ENCODE measurements at places on chromosomes 5 and 9. TPM values are rescaled to one million over a fixed set of nuclear protein-coding genes. Genes with fewer than 3 reads are reported as not detected.
A peak's percentile ranks its signal among the peaks of the same experiment; 100 is the strongest.

DNA sequence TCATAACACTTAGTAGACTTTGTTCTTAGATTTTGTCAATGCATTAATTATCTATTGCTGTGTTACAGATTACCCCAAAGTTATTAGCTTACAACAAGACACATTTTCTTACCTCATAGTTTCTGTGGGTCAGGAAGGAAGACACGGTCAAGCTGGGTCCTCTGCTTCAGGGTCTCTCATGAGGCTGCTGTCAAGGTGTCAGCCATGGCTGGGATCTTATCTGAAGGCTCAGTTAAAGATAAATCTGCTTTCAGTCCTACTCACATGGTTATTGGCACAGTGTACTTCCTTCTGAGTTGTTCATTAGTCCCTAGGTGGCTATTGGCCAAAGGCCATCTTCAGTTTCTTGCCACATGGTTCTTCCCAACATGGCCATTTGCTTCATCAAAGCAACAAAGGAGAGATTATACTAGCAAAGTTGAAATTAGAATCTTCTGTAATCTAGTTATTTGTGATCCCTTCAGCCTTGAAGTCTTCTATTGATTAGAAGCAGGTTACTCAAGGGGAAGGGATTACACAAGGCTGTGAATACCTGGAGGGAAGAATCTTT is 25.2 kb downstream of the TDRD7 start:
- no peak for DNase-seq

DNA sequence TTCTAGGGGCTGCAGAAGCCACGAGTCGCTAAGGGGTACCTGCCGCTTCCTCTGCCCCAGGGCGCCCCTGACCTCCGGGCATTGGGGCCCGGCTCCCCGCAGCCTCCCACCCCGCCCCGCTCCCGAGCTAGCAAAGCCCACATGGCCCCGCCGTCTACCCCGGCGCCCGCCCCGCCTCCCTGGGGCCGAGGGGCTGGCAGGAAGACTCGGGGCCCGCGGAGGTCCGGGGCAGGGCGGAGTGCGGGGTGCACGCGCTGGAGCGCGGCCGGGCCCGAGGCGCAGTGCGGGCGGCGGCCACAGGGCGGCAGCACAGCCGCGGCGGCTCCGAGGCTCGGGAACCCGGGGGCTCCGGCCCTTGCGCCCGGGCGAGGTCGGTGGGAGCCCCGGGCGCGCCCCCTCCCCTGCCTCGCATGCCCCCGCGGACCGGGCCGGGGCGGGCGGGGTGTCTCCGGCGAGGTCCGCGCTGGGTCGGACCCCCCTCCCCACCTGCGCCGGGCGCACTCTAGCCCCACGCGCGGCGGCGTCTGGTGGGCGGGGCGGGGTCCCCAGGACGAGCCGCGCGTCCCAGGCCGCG is 6.7 kb downstream of the NRARP start:
- DNase-seq, result no peak

DNA sequence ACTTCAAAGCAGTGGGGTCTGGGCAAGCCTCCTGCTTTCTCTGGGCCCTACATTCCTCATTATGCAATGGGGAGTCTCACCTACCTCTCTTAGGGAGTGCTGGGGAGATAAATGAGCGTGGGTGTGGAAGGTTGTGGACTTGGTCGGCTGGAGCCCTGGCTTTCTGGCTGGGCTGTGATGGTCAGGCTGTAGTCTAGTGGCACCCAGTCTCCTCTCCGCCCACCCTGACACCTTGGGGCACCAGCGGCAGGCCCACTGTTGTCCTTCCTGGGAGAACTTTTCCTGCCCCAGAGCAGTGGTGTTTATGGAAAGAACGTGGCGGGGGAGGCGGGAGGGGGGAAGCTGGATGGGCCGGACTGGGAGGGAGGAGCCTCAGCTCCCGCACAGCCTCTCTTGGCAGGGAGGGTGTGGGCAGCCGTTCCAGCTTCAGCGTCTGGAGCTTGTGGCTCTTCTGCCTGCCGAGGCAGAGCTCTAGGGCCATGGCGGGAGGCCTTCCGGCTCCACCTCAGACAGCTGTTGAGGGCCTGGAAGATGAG is 4.1 kb downstream of the PTGS1 start:
- DNase-seq, result peak; percentile 51

The NUTM2G gene
- total RNA-seq, result not detected

DNA sequence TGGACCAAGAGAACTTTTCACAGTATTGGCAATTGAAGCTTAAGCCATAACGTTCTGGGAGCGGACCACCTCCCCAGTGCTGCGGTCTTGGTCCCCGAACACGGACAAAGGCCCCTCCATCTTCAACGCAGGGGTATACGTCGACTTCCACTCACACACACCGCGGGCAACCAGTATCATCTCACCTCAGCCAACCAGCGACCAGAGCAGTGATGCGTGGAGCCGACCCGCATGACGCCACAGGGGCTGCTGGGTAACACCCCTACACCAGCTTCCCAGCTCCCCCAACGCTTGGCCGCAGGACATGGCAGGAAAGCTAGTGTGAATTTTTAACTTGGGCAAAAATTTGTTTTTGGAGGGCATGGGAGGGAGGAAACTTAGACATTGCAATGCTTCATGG is 77.3 kb upstream of the PLCXD3 start:
- DNase-seq, result no peak

GRCh38 chr5:39420482-39421145 is 4.2 kb downstream of the DAB2 start:
- no peak for DNase-seq

DNA sequence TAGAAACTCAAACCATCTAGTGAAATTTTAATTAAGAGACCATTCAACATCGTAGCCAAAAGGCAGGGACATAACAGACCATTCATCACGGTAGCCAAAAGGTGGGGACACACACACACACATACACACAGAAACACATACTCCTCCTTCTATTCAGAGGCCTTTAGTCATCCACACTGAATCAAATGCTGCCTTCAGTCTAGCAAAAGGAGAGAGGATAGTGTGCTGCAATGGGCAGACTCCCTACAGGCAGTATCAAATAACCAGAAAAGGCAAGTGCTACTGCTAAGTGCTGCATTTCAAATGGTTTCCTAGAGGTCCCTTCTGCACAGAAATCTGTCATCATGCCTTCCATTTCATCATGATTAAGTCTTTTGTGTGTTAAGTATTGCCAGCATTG is 303.9 kb downstream of the TRIM32 start:
- DNase-seq, result no peak

GRCh38 chr9:111965566-111966019 is 69.0 kb downstream of the UGCG start:
- peak; percentile 99 for DNase-seq

The TAL2 gene
- not detected for total RNA-seq

- DNase-seq, result no peak
Measured at GRCh38 chr9:16331031-16331430, 539.4 kb downstream of the BNC2 start.

- no peak for DNase-seq
Measured at GRCh38 chr5:169571355-169571754, 12.2 kb upstream of the SPDL1 start.

DNA sequence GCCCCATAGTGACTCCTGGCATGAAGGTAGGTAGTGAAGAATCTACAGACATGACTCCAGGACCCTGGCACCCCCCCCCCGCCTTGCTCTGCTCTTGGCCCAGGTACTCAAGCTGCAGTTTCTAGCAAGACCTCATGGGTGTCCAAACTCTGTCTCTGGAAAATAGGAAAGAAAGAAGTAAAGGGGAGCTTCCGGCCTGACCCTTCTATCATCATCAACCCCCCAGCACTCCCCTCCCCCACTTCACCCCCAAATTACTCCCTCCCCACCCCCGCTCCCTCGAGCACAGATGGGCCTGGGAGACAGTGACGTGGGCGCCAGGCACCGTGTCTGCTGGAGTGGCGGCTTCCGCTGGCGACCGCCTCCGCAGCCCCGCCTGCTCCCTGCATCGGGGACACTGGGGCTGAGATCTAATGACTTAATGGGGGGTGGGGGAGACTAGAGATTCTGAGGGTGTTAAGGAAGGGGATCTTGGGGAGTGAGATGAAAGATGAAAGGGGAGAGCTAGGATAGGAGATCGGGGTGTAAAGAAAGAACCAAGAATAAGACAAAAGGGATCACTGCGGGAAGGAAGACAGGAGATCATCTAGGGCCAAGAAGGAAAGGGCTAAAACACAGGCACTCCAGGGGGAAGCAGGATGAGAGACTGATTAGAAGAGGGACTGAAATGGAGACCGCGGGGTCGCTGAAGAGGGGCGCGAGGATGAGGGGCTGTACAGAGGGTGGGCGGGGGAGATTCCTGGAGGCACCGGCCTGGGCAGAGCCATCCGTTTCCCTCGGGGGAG is 1.1 kb upstream of the DNAJB5 start:
- peak; percentile 17 for DNase-seq

DNA sequence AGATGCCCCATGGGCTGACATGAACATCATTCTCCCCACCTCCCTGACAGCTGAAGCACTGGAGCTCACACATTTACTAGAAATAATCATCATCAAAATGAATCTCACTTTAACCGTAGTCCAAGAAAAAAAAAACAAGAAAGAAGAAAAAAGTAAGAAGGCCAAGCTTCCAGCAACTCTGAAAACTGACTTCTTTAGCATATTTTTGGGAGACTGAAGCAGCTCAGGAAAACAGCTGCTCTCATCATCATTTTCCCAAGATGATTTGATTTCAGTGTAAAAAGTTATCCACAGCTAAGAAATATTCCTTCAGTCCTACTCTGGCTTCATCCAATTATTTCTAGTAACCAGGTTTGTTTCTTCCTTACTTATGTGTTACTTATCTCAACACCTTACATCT is 91.7 kb downstream of the GLDC start:
- DNase-seq, result no peak

GRCh38 chr5:1300581-1301083 is 5.8 kb upstream of the TERT start:
- DNase-seq, result no peak

- DNase-seq, result peak; percentile 69
Measured at GRCh38 chr9:28909526-28909925, 1336.2 kb upstream of the C9orf72 start.

- DNase-seq, result no peak
Measured at GRCh38 chr5:159058716-159059636, 40.7 kb downstream of the EBF1 start.

The LYRM7 gene
- 6.6 TPM for total RNA-seq

GRCh38 chr5:33088176-33088575 is 352.6 kb upstream of the TARS1 start:
- no peak for DNase-seq

DNA sequence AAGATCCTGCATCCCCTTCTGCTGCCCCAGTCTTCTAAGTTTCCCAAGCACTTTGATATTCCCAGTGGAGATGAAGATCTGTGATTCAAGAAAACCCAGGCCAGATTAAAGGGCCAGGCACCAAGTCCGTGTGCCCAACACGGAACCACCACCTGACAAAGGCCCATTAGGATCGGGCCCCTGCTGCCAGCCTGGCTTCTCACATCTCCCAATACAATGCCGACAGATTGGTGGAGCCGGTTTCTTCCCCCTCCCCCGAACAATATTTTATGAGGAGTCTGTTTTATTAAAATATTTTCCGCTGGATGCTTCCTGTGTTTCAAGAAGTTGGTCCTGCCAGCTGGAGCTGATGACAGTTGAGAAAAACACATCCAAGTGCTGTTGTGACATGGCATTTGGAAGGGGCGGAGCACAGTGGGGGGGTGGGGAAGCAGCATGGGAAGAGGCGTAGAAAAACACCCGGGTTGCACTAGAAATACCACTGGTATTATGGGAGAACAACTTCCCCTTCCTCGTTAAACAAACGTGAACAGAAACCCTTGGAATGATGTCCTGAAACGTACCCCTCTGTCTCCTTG is 45.0 kb downstream of the CRB2 start:
- DNase-seq, result no peak

The ELL2 gene
- 76.3 TPM for total RNA-seq

GRCh38 chr5:77683171-77683732 is 44.7 kb upstream of the OTP start:
- peak; percentile 26 for DNase-seq
